ENCODE measurements at places on chromosomes 5 and 9. TPM values are rescaled to one million over a fixed set of nuclear protein-coding genes. Genes with fewer than 3 reads are reported as not detected.

The CCDC187 gene
- 0.34 TPM for total RNA-seq

DNA sequence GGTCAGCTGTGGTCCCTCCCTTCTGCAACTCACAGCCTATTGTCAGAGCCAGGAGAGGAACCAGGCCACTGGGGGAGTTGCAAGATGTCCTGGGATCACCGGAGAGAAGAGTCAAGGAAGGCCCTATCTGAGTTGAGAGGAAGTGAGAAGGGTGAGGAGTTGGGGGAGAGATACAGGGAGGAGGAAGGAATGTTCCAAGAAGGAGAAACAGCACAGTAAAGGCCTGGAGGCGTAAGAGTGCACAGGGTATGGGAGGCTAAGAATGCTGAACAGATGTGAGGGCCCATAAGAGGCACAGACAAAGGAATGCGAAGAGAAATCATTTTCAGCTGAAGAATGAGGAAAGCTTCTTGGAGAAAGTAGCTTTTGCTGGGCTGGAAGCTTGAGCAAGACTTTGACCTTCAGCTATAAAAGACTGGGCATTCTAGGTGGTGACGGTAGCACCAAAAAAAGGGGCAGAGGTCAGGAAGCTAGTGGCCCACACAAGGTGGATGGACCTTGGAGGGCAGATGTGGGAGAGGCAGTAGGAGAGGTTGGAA lies 21.6 kb upstream of the CSF1R start:
- H3K36me3 ChIP-seq, result no peaks in the 10 kb centered on the region
- H3K4me3 ChIP-seq, result no peak overlapping the region
- DNase-seq, result no peak
- no peaks in the 10 kb centered on the region for H3K4me1 ChIP-seq
- H3K27ac ChIP-seq, result no peak overlapping the region

DNA sequence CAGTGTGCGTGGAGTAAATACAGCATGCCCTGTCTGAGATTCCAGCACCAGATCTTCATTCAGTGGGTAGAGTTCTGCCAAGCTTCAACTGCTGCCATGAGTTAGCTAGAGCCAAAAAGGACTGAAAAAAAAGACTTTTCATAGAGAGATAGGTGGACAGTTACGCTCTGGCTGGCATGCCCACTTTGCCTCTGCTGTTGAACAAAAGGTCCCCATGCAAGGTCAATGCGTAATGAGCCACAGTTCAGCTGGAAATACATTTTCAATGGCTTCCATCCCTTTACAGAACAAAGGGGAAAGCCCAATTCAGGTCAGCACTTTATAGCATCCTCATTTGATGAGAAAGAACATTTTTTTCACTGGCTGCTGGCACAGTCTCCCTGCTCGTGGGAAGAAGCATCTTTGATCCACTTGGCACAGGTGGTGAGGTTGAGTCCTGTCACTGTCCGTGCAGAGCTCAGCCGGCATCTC lies 86.9 kb upstream of the ERCC6L2 start:
- no peak overlapping the region for H3K4me3 ChIP-seq
- H3K36me3 ChIP-seq, result no peaks in the 10 kb centered on the region
- DNase-seq, result no peak
- no peaks in the 10 kb centered on the region for H3K4me1 ChIP-seq

DNA sequence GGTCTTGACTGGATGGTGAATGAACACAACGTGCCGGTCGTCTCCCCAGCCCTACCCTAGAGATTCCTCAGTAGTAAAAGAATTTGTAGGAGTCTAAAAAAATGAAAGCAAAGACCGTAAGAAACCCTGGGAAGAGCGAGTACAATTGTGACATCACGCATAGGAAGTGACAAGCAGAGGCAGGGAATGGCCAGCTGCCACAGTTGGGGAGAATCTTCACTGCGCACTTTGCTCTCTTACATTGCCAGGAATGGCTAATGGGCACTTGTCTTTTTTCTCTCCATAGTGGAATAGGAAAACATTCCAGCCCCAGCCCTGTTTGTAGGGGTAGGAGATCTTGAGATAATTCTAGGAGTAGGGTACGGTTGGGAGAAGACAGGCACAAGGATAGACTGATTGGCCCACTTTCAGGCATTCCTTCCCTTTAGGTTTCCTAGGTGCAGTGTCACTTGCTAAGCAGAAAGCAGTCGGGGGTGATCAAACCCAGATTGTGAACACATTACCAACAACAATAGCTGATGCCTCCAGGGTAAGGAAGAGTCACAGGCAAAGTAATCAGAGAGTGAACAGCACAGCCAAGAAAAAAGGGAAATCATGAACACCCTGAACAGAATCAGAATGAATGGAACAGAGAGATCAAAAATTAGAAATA lies 302.7 kb downstream of the MAN2A1 start:
- H3K27ac ChIP-seq, result no peak overlapping the region
- H3K4me1 ChIP-seq, result no peaks in the 10 kb centered on the region
- H3K27me3 ChIP-seq, result no peaks in the 10 kb centered on the region
- no peak for DNase-seq
- no peaks in the 10 kb centered on the region for H3K36me3 ChIP-seq

- no peak overlapping the region for H3K27ac ChIP-seq
- peak; percentile 62 for DNase-seq
- no peaks in the 10 kb centered on the region for H3K4me1 ChIP-seq
- peaks cover 10% of the 10 kb centered on the region for H3K36me3 ChIP-seq
- H3K4me3 ChIP-seq, result no peak overlapping the region
Measured at GRCh38 chr5:55694152-55694830, 17.8 kb downstream of the SLC38A9 start.

- H3K27me3 ChIP-seq, result no peaks in the 10 kb centered on the region
- no peak overlapping the region for H3K4me3 ChIP-seq
- DNase-seq, result peak; percentile 11
- no peaks in the 10 kb centered on the region for H3K36me3 ChIP-seq
- H3K4me1 ChIP-seq, result no peaks in the 10 kb centered on the region
Measured at GRCh38 chr5:107861565-107861964, 190.8 kb upstream of the EFNA5 start.

The IL5 gene
- not detected for total RNA-seq

The SLC25A2 gene
- 0.82 TPM for total RNA-seq

DNA sequence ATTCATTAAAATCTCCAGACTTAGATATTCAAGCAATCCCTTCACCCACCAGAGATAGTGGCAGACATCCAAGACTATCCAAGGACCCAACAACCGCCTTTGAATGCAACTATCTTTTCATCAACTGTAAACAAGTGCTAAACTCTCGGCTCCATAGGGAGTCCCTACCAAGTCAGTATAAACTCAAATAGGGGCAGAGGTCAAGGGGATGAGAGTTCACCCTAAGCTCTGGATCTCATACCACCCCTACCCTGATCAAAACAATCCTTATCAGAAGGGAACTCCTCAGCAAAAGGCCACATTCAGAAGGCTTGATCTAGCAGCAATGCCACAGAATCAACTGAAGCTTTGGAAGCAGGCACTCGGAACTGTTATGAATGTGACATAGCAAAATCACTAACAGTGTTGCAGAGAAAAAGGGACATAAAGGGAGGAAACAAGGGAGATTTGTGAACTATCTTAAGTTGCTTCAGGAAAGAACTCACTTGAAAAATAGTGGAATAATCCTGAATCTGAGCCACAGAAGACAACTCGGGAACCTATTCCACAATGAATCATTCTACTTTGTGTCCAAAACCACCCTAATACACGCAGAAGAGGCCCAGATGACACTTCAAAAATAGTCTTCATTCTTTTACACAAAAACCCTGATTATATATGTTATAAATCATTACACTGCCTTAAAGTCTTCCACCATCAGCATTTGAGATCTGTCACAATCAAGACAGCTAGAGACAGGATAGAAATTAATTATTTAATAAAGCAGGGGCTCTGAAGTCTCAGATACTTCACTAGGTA lies 49.8 kb downstream of the NR6A1 start:
- no peak overlapping the region for H3K4me3 ChIP-seq
- no peak overlapping the region for H3K27ac ChIP-seq
- DNase-seq, result no peak

The LAMC3 gene
- total RNA-seq, result not detected

The JAK2 gene
- total RNA-seq, result 9.6 TPM

- H3K27me3 ChIP-seq, result no peaks in the 10 kb centered on the region
- no peak overlapping the region for H3K4me3 ChIP-seq
- no peak overlapping the region for H3K27ac ChIP-seq
- H3K36me3 ChIP-seq, result no peaks in the 10 kb centered on the region
- H3K4me1 ChIP-seq, result peaks cover 2% of the 10 kb centered on the region
Measured at GRCh38 chr5:173290477-173291131, 37.6 kb downstream of the STC2 start.

GRCh38 chr5:111772456-111773122 lies 15.6 kb upstream of the NREP start:
- H3K36me3 ChIP-seq, result no peaks in the 10 kb centered on the region
- no peaks in the 10 kb centered on the region for H3K4me1 ChIP-seq
- no peaks in the 10 kb centered on the region for H3K27me3 ChIP-seq
- no peak overlapping the region for H3K4me3 ChIP-seq

GRCh38 chr5:139524446-139524845 lies 36.7 kb upstream of the UBE2D2 start:
- H3K4me3 ChIP-seq, result no peak overlapping the region
- H3K27ac ChIP-seq, result no peak overlapping the region
- H3K36me3 ChIP-seq, result no peaks in the 10 kb centered on the region

DNA sequence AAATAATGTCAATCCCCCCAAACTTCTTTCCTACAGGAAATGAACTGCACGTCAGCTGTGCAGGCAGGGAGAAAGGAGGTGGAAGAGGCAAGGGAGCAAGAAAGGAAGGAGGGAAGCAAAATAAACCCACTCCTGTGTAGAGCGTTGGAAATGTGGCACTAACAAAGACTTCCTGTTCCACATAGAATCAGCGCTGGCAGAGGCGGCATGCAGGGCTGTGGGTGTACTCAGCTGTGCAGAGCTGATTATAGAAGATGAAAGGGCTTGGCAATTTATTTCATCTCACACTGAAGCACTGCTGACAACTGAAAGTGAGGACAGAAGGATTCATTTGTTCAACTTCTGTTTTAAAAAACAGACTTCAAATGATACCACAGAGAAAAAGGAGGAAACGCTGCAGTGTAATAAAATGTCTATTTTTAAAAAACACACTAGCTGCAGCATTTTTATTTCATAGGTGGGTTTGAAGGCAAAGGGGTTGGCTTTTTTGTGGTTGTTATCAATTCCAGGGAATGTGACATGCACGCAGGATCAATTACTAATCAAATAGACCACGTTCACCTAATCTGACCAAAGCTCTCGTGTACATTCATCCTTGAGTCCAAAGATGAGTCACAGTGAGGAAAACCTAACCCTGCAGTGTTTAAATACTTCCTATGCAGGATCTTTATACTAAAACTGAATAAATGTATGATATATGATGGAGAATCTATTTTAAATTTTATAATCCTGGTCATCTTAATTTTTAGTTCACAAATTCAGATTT lies 583.5 kb downstream of the ZNF608 start:
- H3K4me1 ChIP-seq, result no peaks in the 10 kb centered on the region
- H3K4me3 ChIP-seq, result no peak overlapping the region
- no peak overlapping the region for H3K27ac ChIP-seq
- no peaks in the 10 kb centered on the region for H3K36me3 ChIP-seq

The SPATA31D4 gene
- total RNA-seq, result not detected

- no peaks in the 10 kb centered on the region for H3K27me3 ChIP-seq
- H3K4me3 ChIP-seq, result no peak overlapping the region
- no peak for DNase-seq
- no peaks in the 10 kb centered on the region for H3K4me1 ChIP-seq
- H3K36me3 ChIP-seq, result no peaks in the 10 kb centered on the region
Measured at GRCh38 chr5:33857037-33857436, 34.8 kb downstream of the ADAMTS12 start.

- DNase-seq, result no peak
- no peaks in the 10 kb centered on the region for H3K27me3 ChIP-seq
- no peaks in the 10 kb centered on the region for H3K4me1 ChIP-seq
- no peaks in the 10 kb centered on the region for H3K36me3 ChIP-seq
Measured at GRCh38 chr5:27392716-27393115, 354.3 kb upstream of the CDH9 start.

The LVRN gene
- total RNA-seq, result 0.11 TPM

- no peak for DNase-seq
- H3K27ac ChIP-seq, result no peak overlapping the region
Measured at GRCh38 chr5:17103461-17103860, 114.0 kb upstream of the BASP1 start.

DNA sequence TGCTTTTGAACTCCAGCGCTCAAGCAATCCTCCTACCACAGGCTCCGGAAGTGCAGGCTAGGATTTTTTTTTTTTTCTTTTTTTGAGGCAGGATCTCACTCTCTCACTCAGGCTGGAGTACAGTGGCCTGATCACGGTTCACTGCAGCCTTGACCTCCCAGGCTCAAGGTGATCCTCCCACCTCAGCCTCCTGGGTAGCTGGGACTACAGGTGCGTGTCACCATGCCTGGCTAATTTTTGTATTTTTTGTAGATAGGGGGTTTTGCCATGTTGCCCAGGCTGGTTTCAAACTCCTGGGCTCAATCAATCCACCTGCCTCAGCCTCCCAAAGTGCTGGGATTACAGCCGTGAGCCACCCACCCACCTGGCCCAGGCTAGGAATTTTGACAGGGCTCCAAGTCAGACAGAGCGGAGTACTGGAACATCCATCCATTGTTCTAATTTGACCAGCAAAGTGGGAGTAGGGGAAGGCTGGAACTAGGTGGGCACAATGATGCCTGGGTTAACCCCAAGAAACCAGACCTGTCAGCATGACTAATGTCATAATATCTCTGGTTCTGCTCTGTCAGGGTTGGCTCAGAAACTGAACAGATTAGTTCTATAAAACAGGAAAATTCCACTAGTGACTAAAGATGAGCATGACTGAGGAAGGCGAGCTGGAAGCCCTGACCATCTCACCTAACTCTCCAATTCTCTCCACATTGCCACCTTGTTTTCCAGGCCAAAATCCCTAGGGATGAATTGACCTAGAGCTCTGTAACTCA lies 9.2 kb downstream of the ZBTB5 start:
- 0 out of 2 replicates have a peak, but pooled peaks cover 3% of the 10 kb centered on the region for H3K36me3 ChIP-seq
- H3K4me3 ChIP-seq, result no peak overlapping the region
- DNase-seq, result no peak
- no peaks in the 10 kb centered on the region for H3K27me3 ChIP-seq
- peaks cover 81% of the 10 kb centered on the region for H3K4me1 ChIP-seq
- peak overlapping the region; percentile 46 for H3K27ac ChIP-seq

DNA sequence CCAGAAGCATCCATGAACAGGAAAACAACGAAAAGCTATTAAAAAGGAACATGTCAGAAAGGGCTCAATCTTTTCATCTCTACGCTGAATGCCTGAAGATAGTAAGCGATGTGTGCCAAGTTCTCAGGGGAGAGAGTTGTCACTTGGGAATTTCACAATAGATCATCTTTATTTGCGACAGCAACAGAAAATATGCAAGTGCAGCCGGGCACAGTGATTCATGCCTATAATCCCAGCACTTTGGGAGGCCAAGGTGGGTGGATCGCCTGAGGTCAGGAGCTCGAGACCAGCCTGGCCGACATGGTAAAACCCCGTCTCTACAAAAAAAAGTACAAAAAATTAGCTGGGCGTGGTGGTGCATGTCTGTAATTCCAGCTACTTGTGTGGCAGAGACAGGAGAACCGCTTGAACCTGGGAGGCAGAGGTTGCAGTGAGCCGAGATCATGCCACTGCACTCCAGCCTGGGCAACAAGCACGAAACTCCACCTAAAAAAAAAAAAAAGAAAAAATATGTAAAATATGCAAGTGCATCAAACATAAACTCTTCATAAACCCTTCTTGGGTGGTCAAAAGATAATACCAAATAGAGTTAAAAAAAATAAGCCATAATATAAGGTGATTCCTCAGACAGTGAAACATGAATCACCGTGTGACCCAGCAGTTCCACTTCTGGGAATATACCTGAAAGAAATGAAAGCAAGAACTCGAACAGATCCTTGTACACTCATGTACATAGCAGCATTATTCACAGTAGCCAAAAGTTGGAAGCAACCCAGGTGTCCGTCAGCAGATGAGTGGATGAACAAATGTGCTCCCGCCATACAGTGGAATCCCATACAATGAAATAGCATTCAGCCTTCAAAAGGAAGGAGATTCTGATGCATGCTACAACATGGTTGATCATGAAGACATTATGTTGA lies 16.2 kb downstream of the SFXN1 start:
- no peak for DNase-seq
- no peak overlapping the region for H3K27ac ChIP-seq
- H3K4me1 ChIP-seq, result no peaks in the 10 kb centered on the region
- H3K27me3 ChIP-seq, result no peaks in the 10 kb centered on the region
- no peak overlapping the region for H3K4me3 ChIP-seq

Data from Karpas-422 (cell line).